NCI-H774 (cell line): ENCODE measurements at places on chromosomes 13 and 19.

DNA sequence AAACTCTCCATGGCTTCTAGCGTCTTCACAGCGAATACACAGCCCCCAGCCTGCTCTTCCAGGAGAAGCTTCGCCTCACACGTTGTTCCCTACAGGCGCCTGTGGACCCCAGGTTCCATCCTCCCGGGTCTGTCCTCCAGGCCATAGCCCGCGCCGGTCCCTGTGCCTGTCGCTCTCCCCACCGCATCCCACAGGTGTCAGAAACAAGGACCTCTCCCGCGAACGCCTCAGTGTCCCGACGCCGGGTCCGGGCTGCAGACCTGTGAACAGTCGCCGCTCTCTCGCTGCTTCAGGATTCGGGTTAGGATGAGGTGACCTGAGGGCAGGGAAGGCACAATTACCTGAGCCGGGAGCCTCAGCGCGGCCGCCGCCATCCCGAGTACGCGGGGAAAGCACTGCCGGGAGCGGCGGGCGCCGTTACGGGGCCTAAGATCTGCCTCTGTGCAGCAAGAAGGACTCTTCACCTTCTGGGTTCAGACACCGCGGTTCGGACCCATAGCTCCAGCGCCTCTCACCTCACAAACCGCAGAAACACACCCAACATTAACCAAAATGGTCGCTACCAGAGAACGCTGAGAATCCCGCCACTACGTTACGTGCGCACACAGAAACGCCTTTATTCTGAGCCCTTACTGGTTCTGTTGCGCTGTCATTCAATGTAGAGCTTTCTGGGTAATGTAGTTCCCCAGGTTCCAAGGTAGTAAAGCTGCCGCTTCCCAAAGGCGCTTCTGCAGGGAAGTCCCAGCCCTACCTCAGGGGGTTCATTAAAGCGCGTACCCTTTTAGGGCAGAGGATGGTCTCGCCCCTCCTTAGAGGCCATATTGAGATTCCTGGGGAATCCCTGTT, at the start of gene ZNF418:
ZNF418 (minus strand) TSS at position 583 of the 846 bp plus-strand sequence. CDS start 1,580 bp downstream, outside the sequence.
- no peak for DNase-seq

- no peak for DNase-seq
Observed at GRCh38 chr19:19751846-19752245, 18.9 kb upstream of the ZNF14 start.

- DNase-seq: no peak
Observed at GRCh38 chr13:95050800-95051615, 250.2 kb downstream of the ABCC4 start.

DNA sequence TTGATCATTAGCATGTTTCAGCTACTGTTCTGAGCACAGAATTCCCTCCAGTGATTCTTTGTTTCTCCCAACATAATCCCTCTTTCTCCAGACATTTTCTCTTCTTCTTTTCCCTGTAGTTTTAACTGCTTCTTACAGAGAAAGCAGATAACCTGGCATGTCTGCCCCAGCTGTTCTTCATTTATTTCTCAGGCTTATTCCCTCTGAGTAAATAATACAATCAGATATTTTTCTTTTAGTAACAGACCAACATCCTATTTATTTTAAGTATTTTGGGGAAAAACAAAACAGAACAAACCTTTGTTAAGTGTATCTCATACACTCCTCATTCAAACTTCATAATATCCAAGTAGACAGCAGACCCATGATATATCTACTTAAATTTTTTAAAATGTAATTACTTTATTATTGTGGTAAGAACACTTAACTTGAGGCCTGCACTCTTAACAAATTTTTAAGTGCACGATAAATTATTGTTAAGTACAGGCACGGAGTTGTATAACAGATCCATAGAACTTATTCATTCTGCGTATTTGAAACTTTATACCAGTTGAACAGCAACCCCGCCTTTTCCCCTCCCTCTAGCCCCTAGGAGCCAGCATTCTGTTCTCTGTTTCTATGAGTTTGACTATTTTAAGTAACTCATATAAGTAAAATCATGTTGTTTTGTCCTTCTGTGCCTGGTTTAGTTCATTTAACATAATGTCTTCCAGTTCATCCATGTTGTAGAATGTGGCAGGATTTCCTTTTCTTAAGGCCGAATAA, 540.0 kb downstream of the LMO7 start:
- no peak for DNase-seq

GRCh38 chr19:46748325-46749109, 2.3 kb upstream of the STRN4 start:
- DNase-seq: no peak

DNA sequence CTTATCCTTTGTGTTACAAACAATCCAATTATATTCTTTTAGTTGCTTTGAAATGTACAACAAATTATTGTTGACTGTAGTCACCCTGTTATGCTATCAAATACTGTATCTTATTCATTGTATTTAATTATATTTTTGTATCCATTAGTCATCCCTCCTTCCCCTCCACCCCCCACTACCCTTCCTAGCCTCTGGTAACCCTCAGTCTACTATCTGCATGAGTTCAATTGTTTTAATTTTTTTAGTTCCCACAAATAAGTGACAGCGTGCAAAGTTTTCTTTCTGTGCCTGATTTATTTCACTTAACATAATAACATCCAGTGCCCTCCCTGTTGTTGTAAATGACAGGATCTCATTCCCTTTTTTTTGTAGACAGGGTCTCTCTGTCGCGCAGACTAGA, 4.5 kb downstream of the SAE1 start:
- DNase-seq: no peak

GRCh38 chr13:41059456-41060081, 1.7 kb upstream of the WBP4 start:
- no peak for DNase-seq

DNA sequence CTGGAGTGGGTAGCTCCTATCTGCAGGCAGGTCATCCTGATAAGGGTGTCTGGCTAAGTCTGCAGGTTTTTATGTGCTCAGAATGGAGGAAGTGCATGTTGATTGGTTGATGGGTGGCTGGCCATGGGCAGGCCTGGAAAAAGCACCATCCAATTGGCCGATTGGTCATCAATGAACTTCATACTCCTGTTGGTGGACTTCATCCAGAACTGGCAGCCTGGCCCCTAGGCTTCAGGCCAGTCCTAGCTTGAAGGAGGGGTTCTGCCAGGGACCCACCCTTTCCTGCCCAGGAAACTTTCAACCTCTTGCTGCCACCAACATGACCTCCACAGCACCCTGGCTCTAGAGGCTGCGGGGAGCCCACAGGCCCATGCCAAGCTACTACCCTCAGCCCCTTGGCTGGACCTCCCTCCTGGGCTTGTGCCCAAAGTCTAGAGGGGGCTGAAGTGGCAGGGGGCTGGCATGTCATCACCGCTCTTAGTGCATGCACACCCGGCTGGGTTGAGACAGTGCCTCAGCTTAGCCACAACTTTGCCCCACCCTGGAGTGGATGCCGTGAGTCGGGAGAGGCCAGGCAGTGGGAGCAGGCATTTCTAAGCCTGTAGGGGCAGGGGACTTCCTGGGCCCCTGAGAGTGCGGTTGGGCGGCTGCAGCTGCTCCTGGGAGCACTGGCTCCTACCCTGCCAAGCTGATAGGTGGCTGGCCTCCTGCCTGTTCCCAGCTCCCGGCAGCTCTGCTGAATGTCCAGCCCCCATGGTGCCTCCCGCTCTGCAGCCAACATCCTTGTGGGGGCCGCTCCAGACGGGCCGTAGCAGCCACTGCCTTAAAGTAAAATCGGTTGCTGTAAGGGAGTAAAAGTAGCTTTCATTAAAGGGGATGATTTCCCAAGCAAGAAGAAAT, 13.2 kb downstream of the DNAJC15 start:
- no peak for DNase-seq
